ENCODE measurements at places on chromosomes 12 and 14.

DNA sequence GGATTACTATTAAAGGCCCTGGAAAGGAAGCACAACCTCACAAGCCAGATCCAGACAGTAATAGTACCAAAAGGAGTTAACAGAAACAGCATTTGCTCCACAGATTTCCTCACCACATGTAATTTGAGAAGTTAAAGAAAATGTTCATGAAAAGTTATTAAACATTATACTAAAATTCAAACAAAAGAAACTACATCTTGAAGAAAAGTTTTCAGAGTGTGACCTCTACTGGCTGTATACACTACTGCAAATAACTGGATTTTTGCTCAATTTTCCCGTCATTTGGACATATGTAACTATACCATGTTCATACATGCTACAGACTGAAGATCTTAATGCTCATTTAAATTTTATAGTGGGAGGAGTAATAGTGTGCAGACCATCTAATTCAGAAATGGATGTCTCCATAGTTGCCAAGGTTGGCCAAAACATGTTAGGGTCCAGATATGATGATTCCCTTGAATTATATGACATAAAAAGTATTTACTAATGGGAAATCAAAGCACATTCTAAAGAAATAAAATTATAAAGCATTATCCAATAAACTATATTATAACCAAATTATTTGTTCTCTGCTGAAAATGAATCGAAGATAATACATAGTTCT lies 5.6 kb downstream of the KRR1 start:
- DNase-seq, result no peak

DNA sequence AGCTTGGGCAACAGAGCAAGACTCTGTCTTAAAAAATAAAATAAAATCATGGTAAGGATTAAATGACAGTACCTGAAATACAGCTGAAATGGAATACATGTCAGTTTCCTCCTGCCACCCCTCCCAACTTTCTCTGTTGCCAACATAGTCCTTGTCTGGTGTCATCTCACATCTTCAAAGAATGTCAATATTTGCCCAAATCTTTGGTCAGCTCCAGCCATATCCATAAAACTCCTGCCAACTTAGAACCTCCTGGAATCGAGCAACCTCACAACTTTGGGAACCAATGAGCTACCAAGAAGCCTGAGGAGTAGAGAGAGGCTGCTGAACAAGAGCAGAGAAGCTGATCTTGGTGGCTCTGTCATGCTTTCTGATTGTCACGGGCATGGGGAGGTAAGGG lies 10.8 kb upstream of the LRRC10 start:
- no peak for DNase-seq

- no peak for DNase-seq
Measured at GRCh38 chr12:2221030-2221621, 168.3 kb downstream of the CACNA1C start.

- no peak for DNase-seq
Measured at GRCh38 chr12:10272467-10272866, 35.2 kb upstream of the KLRD1 start.

DNA sequence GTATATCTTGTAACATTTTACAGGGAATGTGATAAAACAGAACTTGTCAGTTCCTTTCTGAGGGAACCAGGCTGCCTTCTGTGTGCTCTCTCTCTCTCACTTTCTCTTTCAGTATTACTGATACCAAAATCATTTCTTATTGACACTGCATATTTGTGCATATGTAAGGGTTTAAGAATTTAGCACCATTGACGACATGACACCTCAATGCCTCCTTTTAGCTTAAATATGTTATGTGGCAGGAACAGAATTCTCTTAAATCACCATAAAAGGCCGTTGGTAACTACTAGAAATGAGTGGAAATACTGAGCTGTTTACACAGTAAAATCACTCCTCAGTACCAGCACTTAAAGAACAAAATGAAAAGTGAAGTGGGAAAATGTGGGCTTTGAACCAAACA lies 457.7 kb upstream of the SYT1 start:
- no peak for DNase-seq

DNA sequence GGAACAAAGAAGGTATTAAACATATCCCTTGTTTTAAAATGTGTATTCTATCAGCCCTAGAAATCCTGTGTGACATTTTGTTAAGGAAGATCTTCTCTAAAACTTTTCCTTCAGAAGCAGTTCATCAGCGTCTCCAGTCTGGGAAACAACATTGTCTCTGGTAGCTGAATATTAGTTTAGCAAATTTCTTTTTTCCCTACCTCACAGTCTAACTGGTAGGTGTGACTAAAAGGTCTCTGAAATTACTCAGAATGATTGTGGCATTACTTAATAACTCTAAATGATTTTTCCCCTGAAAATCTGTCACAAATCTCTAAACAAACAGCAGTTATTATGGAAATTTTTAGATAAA lies 1044.8 kb downstream of the FLRT2 start:
- no peak for DNase-seq

DNA sequence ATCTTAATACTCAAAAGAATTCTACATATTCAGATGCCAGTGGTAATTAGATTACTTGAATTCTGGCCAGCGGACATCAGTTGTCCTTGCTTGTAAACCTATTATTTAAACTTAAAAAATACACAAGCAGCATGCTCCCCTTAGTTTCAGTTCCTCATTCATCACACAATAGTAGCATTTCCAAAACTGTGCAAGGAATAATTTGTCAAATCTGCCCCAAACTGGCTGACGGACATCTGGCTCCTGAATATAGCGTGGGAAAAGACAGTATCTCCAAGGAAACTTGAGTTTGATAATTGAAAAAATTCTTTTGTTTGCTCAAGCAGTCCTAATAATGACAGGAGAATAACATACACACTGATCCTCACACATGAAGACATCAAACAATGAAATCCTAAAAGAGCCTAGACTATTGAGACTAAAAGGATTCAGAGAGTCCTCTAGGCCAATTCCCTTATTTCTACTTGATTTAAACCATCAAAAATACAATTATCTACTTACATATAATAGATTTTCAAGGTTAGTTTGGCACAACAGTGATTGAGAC lies 90.4 kb downstream of the KIF21A start:
- DNase-seq, result no peak

DNA sequence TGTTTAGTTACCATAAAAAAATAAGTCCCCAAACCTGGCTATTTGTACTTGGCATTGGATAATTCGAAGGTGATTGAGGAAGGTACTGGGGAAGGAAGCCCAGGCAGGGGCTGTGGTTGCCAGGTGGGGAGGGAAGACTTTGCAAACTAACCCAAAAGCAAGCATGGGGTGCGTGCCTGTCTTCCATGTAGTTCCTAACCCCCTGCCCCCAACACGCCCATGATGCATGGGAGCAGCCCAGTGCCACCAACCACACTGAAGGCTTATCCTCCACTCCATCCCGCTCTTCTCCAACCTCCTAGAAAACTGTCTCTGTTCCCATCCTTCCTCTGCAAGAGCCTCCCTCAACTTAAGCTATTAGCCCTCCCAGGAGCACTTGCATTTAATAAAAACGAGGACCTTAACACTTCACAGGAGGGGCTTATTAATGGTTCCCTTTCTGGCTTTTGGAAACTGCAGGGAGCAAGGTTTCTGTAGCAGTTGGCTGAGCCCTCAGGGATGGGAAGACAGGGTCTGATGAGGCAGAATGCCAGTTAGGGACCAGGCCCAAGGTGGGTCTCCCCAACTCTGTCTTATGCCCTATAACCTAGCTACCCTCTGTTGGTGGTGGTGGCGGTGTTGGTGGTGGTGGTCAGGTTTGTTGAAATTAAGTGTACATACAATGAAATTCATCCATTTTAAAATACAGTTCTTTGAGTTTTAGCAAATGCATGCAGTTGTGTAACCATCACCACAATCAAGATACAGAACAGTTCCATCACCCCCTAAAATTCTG lies 96.0 kb downstream of the ZFP36L1 start:
- no peak for DNase-seq

DNA sequence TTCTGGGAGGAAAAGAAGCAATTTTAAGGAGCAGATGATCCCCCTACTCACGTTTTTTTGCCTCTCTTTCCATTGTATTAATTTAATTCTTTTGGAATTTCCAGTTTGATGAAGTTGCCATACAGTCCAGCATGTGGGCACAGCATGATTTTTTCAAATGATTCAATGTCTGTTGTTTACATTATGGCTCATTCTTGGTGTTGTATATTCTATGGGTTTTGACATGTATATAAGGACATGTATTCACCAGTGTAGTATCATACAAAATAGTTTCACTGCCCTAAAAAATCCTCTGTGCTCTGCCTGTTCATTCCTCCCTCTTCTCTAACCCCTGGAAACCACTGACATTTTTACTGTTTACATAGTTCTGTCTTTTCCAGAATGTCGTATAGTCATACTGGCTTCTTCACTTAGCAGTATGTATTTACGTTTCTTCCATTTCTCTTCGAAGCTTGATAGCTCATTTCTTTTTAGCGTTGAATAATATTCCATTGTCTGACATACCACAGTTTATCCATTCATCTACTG lies 13.3 kb upstream of the KLHDC2 start:
- DNase-seq, result no peak

- DNase-seq, result no peak
Measured at GRCh38 chr12:88153959-88154358, 11.9 kb downstream of the TMTC3 start.

DNA sequence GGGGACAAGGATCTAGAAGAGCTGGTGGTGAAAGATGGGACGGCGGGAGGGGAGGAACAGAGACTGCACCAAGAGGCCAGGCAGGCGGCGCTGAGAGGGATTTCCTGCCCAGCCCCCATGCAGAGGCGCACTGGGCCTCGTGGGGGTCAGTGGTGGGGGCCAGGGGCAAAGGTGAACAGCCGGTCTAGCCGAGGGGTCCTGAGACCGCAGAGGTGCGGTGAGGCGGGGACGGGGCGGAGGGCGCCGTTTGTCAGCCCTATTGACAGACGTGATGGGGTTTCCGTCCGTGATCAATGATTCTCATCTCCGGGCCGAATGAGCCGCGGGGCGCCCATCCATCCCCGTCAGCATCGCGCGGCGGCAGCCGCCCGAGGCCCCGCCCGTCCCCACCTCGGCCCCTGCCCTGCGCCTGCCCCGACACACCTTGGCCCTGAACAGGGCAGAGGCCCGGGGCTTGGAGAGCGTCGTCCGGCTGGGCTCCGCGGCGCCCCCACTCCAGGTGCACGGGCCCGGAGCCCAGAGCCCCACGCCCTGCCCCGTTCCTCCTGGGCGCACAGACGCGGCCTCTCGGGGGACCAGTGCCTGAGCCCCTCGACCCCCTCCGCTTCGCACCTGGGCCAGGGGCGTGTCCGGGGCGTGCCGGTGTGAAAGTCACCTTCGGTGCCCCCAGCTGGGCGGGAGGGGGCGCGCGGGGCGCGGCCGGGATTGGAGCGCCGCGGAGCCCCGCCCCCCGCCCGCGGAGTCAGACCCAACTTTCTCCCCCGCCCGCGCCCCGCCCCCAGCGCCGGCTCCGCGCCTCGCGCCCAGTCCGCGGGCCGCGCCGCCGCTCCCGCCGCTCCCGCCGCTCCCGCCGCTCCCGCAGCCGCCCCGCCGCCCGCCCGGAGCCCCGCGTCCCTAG lies at the start of gene NXPH4:
NXPH4 (plus strand) TSS at position 781 of the 898 bp plus-strand sequence. CDS start 176 bp downstream, outside the sequence.
- DNase-seq, result peak; percentile 45
